Hematopoietic multipotent progenitor cell treated with erythropoietin and hydrocortisone succinate and interleukin-3 and kit ligand, for 17 days (in vitro differentiated cells): ENCODE measurements at places on chromosomes 3 and 15.

GRCh38 chr15:68556139-68556990 lies 22.4 kb upstream of the CORO2B start:
- DNase-seq = no peak

GRCh38 chr3:4492208-4493013 lies 737 bp upstream of the ITPR1 start:
- DNase-seq = peak; percentile 26

DNA sequence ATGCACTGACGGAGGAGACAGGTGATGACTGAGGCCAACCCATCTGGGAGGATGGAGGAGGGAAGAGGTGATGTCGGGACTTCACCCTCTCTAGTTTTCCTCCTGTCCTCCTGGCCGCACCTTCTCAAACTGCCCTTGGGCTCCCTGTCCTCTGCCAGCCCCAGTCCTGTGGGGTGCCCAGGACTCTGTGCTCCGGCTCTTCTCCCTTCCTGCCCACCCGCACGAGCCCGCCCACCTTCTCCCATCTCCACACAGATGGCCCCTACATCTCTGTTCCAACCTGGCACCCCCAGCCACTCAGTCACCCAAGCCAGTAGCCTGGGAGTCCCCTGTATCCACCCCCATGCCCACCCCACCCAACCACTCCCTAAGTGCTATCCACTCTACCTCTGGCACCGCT lies 206.7 kb upstream of the LINGO1 start:
- DNase-seq = no peak

GRCh38 chr3:10779293-10779805 lies 36.7 kb upstream of the SLC6A11 start:
- no peak for DNase-seq

DNA sequence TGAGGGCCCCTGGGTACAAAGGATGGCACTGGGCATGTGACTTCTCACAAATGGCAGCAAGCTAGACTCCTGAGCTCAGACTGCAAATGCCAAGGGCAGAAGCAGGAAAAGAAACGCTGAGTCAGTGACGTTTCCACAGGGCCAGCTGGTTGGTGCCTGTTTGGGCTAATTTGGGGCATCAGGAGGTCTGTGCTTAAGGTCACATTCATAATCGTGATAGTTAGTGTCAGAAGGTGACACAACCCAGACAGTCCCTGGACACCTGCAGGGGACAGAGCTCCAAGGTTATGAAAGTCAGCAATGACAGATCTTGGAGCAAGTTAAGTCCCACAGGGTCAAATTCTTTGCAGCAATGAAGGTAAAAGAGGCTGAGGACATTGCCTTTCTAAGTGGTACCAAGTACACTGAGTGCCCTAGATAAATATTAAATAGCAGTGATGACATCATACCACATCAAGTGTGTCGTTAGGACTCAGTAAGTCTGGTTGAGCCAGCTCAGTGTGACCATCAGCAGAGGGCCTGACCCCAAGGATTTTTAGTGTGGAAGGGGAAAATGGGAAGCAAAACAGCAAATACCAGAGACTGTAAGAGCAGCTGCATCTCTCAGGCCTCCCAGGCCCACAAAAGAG lies 556.9 kb upstream of the CFAP20DC start:
- DNase-seq = no peak

GRCh38 chr15:60602323-60602722 lies 123.4 kb upstream of the ICE2 start:
- DNase-seq = no peak

DNA sequence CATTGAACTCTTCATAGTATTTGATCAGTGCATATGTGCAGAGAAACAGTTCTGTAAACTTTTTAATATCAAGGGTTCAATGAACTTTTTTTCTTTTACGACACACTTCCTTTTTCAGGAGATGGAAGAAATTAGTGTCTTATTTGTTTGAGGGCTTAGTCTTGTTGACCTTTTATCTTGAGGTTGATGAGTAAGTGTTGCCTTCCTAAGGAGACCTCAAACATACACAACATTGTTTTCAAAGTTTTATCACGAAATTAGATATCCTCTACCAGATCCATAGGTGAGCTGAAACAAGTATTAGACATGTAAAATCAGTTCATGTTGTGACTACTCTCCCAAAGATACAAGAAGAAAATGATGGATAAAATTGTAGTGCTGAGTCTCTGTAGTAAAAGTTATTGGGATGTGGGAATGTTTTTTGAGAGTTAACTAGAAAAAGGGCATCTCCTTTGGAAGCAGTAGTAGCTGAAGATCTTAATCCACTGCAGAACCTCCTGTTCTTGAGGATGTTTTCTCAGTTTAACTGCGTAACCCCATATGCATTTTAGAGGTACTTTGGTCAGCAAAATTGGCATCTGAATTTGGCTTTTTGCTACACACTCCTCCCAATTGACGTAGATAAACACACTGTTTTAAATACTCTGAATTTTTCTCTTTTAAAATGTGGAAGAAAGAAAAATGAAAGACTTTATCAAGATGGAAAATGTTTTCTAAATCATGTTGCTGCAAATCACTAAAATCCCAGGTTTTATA lies 116.8 kb downstream of the GALK2 start:
- DNase-seq = no peak
